Stimulated activated naive CD8-positive, alpha-beta T cell treated with anti-CD3 and anti-CD28 coated beads, Interleukin-15, Interleukin-2, amounts not matched to agents 100 U/mL and 50 U/mL, for 24 hours (primary cell): ENCODE measurements at places on chromosomes 6 and 20.

- no peak for DNase-seq
These were observed 114.3 kb upstream of the PLEKHG1 start for GRCh38 chr6:150485161-150485958.

DNA sequence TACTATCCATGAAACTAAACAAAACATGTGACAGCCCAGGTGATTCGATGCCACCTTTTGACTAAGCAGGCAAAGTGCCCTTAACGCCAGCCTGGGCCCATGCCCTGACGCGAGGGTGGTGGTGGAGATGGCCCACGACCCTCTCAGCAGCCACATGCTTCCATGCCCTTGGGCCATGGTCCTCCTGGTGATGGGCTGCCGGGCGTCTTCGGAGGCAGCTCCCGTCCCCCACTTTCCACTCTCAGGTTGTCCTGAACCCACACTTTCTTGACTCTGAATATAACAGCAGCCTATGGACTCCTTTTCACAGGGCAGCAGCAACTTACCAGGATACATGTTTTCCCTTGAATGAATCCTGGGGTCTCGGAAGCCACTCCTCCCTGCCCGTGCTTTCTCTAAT, 33.6 kb downstream of the TMEM242 start:
- DNase-seq = no peak

DNA sequence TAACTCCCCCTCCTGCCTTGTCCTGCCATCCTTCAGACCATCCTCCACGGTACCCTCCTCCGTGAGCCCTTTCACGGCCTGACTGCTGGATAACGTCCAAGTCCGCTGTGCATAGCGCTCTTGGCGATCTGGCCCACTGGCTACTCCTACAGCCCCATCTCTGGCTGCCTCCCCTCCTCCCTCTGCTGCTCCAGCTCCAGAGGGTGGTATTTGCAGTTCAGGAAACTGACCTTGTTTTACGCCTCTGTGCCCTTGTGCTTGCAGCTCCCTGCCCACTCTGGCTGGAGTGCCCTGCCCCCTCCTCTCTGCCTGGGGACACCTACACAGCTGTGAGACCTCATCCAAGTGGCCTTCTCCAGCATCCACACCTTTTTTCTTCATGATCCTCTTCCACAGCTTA, 6.5 kb upstream of the RREB1 start:
- no peak for DNase-seq

- DNase-seq = no peak
These were observed 72.0 kb downstream of the OPRM1 start for GRCh38 chr6:154111025-154111424.
